ENCODE measurements at places on chromosomes 3 and 15.

- no peak for DNase-seq
Measured at GRCh38 chr15:70701891-70702568, 61.3 kb downstream of the UACA start.

DNA sequence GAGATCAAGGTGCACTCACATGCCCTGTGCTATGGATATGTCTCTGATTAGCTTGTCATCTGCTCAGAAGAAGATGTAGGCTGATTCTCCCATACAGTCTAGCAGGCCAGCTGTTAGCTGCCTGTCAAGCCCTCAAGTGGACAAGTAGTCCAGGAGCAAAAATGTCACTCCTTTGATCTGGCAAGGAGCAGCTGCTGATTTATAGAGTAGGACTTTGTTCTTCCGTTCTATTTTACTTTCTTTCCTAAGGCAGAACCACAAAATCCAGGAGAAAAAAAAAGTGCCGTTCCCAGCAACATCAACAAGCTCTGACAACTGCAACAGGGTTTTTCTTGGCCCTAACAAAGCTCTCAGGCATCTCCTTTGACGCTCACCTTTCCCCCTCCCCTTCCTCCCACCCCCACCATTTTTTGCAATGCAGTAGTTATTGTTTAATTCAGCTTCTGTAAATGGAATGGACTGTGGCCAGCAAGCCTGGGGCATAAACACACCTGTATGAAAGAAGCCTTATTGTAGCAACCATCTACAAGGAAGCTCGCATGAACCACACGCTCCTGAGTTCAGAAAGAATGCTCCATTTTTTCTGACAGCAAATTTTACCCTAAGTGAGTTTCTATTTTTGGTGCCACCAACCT lies 196.3 kb downstream of the MEIS2 start:
- DNase-seq, result no peak

- no peak for DNase-seq
Measured at GRCh38 chr3:15313461-15313860, 18.9 kb downstream of the SH3BP5 start.

DNA sequence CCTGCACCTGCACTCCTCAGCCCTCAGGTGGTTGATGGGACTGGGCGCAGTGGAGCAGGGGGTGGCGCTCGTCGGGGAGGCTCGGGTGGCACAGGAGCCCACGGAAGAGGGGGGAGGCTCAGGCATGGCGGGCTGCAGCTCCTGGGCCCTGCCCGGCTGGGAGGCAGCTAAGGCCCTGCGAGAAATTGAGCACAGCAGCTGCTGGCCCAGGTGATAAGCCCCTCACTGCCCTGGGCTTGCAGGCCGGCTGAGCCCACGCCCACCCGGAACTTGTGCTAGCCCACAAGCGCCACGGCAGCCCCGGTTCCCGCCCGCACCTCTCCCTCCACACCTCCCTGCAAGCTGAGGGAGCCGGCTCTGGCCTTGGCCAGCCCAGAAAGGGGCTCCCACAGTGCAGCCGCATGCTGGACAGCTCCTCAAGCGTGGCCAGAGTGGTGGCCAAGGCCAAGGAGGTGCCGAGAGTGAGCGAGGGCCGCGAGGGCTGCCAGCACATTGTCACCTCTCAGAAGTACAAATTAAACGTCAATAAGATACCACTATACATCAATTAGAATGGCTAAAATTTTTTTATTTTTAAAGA lies 5.1 kb upstream of the VHL start:
- no peak for DNase-seq

GRCh38 chr3:50272911-50273688 lies 4.2 kb downstream of the SEMA3B start:
- DNase-seq, result peak; percentile 86

- DNase-seq, result no peak
Measured at GRCh38 chr3:71008350-71008935, 575.1 kb downstream of the FOXP1 start.

- DNase-seq, result no peak
Measured at GRCh38 chr3:123781571-123782275, 102.4 kb downstream of the MYLK start.

- DNase-seq, result no peak
Measured at GRCh38 chr3:76859596-76859995, 180.3 kb upstream of the ROBO2 start.

DNA sequence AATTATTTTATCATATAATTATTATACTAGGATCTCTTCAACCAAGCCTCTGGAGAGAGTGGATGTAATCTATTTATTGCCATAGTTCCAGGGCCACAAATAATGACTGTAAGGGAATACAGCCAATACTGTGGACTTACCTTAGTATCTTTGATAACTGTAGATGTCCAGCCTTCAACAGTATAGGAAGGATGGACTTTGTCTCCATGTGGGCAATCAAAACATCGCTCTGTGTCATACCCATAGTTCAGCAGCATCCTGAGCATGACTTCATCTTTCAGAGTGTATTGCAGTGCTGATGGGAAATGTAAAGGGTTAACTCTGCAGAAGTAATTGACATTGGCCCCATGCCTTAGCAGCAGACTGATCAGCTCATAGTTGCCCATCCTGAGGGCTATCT lies 14.2 kb downstream of the ASB14 start:
- no peak for DNase-seq

DNA sequence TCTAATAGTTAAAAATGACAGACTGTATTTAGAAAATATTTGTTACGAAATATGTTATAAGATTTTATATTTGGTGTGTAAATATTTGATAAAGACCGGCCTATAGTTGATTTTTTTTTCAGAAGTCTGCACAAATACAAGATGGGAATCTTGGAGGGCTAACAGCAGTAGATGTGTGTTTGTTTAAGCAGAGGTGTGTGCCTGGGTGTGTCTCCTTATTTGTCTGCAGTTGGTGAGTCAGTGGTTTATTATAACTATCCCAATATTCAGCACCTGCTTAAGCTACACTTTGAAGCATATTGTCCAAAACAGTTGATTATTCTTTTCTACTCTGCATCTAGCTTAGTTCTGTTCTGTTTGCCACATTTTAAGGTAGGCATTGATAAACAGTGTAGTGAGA lies 12.4 kb downstream of the GLCE start:
- no peak for DNase-seq

GRCh38 chr3:127630811-127631714 lies 2.1 kb downstream of the PODXL2 start:
- DNase-seq, result no peak

DNA sequence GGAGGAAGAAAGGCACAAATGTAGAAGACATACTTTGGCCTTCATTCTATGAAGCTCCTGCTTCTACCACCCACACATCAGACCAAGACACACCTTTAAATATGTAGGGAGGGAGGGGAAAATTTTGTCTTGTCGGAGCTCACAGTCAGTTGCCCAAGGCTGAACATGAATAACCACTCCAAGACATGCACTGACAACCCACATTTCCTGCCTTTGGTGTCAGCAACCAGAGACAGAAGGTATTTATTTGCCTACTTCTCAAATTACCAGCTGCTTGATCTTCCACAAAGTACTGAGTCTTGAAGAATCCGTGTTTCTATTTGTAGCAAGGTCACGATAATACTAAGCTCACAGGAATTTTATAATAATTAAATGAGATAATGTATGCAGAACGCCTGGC lies 169.7 kb downstream of the KCNMB2 start:
- no peak for DNase-seq

GRCh38 chr15:92068121-92068520 lies 214.6 kb downstream of the SLCO3A1 start:
- no peak for DNase-seq

GRCh38 chr3:114451561-114452018 lies 157.8 kb downstream of the TIGIT start:
- no peak for DNase-seq

- no peak for DNase-seq
Measured at GRCh38 chr3:133375403-133375745, 24.5 kb upstream of the BFSP2 start.

DNA sequence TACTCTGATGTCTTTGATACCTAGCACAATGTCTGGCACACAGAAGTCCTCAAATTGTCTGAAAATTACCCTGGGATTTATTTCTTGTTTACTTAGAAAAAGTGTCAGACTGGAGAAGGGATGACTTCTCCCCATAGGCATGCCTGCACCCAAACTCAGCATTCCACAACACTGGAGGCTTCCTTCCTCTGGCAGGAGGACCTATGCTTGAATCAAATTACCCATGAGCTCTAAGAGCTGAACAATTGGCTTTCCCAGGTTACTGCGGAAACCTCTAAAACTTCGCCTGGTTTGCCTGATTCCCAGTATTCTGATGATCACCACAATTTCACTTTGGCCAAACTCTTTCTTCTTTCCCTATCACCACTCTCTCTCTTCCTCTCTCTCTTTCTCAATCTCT lies 217.4 kb downstream of the DIPK2A start:
- no peak for DNase-seq

DNA sequence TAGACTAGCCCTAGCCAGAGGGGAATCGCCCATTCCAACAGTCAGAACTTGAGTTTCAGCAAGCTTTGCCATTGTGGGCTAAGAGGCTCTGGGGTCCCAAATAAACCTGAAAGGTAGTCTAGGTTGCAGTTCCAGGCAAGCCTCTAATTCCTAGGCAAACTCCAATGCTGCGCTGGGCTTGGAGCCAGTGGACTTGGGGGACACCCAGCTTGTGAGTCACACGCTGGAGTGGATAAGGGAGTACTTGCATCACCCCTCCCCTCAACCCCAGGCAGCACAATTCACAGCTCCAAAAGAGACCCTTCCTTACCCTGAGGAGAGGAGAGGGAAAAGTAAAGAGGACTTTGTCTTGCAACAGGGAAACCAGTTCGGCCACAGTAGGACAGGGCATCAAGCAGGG lies 105.2 kb upstream of the DPPA4 start:
- DNase-seq, result no peak

- no peak for DNase-seq
Measured at GRCh38 chr15:88998980-88999713, 86.0 kb upstream of the MFGE8 start.

DNA sequence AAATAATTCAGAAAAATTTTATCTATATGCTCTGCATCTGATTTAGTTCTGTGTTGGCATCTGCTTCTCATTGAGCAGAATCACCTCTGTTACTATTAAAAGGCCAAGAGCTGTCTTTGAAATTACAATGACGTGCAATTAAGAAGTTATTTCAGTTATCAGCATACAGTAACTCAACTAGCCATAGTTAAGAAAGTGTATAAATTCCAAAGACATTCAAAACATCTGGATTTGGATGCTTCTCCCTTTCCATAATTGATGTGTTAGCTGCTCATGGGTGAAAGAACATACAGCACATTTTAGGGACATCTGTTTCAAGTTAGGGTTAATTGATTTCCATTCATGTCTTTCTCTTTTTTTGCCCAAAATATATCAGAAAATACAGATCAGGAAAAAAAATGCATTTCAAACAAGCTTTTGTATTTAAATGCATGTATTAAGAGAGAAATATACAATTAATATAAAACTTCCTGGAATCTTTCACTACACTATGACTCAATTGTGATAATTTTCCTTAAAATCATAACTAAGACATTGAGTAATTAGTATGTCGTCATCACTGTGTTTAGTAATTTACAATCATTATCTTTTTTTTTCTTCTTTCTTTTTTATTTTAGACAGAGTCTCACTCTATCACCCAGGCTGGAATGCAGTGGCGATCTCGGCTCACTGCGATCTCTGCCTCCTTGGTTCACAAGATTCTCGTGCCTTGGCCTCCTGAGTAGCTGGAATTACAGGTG lies 82.7 kb upstream of the MBNL1 start:
- no peak for DNase-seq

- DNase-seq, result no peak
Measured at GRCh38 chr3:155317211-155317610, 23.7 kb upstream of the STRIT1 start.

DNA sequence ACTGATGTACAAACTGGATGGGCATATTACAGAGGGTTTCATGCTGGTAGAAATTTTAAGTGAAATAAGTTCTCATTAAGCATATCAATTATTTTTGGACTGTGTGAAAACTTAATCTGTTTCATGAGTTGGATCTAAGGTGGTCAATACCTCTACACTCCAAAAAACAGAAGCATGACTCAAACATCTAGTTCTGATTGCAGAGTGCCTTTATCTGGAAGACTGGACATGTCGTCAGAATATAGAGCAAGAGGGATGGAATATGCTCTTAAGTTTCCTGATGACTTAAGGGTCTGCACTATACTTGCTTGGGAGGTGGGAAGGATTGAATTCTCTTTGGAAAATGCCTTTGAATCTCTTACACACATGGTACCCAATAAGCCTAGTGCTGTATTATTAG lies 138.3 kb downstream of the LPP start:
- DNase-seq, result no peak

DNA sequence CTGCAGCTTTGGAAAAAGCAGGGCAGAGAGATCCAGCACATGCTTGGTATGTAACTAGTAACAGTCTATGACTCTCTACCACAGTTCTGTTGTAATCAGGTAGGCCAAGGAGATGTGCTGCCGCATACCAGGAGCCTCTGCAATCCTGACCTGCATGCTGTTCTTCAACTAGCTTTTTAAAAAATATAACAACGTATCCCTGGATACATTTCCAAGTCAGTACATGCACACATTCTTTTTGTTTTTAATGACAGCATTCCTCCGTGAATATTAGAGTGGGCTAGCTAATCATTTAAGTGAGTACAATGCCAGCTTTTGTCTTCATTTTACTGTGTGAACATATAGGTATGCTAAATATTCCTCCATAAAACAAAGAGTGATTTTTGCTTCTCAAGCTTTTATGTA lies 437.8 kb downstream of the RBMS3 start:
- DNase-seq, result no peak

DNA sequence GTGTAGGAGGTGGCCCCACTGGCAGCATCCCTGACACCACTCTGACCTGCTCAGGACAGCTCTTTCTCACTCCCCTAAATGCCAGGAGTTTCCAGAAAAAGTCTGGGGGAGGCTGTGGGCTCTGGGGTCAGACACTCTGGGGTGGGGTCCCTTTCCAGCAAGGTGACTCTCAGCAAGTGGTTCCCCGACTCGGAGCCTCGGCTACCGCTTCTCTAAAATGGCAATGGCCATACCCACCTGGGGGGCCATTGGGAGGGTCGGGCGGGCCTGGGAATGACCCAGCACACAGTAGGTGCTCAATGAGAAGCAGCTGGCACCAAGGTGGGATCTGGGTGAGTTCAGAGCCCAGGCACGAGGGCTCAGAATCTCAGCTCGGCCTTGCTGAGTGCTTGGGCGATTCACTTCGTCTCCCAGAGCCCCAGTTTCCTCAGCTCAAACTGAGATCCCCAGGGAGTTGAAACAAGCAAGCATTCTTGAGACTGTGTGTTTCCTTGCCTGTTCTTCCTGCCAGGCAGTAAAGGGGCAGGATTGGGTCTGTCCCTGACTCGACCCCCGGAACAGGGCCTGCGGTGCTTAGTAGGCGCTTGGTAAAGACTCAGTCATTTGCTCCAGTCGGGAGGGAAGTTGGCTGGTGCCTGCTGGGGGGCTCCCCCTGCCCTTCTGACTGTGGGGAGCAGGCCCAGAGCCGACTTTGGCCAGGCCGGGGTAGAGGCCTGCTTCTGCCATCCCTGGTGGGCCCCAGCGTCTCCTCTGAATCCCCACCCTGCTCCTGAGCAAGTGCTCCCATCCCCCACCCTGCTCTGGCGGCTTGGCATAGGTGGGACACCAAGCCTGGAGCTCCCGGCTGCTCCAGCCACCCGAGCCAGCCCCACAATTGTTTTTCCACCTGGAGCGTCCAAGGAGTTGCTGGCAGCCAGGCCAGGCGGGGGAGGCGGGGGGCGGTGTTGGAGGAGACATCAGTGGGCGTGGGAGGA lies 32.9 kb upstream of the FBLN2 start:
- DNase-seq, result no peak

All from stimulated activated CD8-positive, alpha-beta memory T cell treated with anti-CD3 and anti-CD28 coated beads, Interleukin-4, amount 100 ng/mL, for 24 hours (primary cell).